ENCODE measurements at places on chromosomes 16 and 17. TPM values are rescaled to one million over a fixed set of nuclear protein-coding genes. Genes with fewer than 3 reads are reported as not detected.

The CLEC3A gene
- not detected for total RNA-seq

The OR4D1 gene
- not detected for total RNA-seq

The PYCARD gene
- 42.5 TPM for total RNA-seq

The CTRB2 gene
- not detected for total RNA-seq

The KRTAP1-1 gene
- not detected for total RNA-seq

Measured in aortic smooth muscle cell (primary cell).